ENCODE measurements at places on chromosomes 4 and X.

DNA sequence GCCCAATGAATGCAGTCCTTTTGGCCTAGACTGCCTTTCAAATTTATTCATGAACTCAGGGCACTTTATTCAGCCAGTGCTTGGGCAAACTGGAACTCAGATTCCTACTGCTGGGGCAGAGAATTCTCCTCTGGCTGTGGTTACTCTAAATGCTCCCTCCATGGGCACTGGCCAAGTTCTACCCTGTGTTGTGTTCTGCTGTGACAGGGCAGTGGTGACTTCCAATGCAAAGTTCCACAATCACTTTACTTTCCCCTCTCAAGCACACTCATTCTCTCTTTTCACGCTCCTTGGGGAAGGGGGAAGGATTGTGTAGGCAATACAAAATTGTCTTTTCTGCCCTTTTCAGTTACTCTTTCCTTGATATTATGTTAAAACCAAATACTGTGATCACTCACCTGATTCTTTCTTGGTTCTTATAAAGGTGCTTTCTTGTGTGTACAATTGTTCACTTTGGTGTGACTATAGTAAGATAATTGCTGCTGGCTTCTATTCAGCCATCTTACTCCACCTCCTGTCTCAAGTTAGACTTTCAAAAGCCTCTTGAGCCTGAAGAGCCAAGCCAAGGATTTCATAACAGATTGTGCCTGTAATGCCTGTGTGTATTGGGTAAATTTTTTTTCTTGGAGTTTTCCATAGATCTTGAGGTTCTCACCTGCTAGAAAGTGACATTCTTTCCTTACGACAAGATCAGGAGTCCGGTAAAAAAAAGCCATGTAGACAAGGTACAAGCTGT lies 1078.6 kb downstream of the FAM133A start:
- no peak for DNase-seq

GRCh38 chr4:53693909-53694308 lies 102.6 kb upstream of the LNX1 start:
- no peak for DNase-seq

DNA sequence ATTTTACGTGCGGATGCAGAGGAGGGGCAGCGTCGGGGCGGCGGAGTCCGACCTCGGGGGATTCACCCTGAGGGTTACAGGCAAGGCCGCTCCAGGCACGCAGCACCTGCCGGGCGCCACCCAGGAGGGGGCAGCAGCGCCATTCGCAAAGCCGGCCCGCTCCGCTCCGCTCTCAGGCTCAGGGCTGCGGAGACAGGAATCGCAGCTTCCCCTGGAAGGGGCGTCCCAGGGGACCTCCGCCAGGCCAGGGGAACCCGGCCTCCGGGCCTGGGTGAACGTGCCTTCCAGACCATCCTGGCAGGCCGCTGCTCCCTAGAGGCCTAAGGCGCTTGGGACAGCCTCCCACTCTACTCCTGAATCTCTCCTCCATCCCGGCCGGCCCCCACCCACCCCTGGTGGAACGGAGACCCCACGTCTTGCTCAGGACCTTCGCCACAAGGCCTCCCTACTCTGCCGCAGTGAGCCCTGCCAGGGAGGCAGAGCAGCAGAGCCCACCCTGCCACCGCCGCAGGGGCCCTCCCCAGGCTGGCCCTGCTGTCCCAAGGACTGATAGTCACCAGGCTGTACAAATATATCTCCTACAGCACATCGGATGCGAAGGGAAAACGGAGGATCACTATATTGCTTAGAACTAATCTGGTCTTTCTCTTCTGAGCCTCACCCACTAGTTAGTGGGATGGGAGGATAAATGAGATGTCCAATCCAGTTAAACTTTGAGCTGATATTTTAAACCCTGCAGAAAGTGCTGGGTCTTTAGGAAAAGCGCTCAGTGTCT lies 115.0 kb downstream of the SMIM20 start:
- DNase-seq, result peak; percentile 58

DNA sequence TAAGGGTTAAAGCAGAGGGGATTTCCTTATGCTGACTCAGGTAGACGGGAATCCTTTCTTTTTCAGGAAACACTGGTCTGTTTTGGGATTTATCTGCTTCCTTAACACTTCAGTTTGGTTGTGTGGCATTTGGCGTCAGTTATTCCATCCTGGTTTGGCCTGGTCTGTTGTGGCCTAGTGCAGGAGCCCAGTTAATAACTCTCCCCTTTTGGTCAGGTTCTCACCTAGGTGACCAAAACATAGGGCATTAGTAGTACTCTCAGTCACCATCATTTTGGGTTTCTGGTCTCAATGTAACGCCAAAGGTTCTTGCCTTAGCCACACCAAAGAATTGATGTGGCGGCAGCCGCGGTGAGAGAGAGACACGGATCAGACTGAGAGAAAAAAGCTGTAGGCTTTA lies 39.7 kb upstream of the IL9R start:
- DNase-seq, result no peak

DNA sequence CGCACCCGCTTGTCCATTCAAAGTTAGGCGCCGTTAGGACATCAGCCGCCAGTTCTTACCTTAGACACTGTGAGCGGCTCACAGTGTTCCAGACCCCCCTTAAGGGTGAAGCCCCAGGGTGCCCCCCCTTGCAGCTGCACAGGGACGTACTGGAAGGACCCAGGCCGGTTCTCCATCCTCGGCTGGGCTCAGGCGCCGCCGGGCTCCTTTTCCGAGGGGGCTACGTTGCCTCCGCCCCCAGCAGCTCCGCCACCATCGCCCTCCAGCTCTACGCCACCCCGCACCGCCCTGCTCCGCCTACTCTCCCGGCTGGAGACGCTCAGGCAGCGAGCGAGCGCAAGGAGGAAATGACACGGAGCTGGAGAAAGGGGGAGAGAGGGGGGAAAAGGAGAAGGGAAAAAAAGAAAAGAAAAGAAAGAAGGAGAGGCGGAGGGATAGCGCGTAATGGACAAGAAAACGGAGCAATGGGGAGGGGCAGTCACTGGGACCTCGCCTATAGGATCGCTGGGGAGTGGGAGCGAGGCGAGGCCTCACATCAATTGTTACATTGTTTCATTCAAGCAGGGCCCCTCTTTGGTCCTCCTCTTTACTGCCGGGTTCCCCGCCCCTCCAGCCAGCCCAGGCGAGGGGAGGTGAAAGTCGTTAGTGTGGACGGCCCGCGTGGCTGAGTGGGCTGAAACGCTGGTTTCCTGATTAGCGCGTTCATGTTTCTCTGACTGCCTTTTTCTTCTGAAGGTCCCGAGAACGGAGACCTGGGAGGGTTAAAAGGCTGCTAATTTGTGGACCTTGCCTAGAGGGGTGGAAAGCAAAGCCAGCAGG lies at the start of gene SHROOM4:
TSS of gene SHROOM4 (minus strand) at position 352 of the 819 bp plus-strand sequence. CDS start at position 176, 176 bp downstream.
- no peak for DNase-seq

DNA sequence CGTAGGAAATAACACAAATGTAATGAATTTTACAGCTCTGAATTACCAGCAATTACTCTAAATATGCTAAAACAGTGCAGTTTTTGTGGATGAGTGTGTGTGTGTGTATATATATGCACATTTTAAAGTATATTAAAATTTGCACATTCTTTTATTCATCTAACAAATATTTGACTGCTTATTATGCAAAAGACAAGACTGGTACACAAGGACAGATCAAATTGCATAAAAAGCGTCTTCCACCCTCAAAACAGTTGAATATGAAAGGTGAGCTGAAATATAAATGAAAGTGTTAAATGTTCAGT lies 13.9 kb downstream of the ZAR1 start:
- no peak for DNase-seq

DNA sequence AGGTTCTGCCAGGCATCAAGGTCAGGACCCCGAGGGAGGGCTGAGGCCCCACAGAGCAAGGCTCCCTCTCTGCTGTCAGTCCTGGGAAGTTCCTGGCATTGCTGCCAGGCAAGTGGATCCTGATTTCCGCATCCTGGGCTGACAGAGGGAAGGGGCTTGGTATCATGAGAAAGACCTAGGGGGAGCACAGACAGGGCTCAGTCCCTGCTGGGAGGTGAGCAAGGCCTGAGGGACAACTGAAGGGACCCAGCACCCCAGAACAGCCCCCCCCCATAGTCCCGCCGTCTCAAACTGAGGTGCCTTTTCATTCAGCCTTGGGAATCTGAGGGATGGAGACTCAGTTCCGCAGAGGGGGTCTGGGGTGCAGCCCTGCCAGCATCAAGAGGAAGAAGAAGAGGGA lies 971 bp downstream of the MAGEA11 start:
- DNase-seq, result no peak

DNA sequence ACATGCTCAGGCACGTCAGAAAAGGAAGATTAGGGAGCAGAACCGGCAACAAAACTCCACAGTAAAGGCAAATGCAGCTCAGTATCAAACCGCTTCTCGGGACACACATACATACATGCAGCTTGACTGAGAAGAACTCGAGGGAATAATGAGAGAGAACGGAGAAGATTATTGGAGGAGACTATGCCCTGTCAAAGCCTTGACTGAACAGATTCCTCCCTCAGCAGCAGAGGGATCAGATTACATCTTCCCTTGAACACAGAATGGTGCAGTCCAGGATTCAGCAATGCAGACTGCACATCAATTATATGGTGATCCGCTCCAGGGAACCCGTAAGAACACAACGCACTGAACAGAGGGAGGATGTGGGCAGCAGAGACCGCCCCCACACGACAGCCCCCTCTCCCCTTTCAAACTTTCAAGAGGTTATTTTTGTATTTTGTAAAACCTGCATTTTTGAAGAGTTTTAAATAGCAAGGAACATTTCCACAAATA lies 183.2 kb downstream of the FBXW7 start:
- DNase-seq, result no peak

DNA sequence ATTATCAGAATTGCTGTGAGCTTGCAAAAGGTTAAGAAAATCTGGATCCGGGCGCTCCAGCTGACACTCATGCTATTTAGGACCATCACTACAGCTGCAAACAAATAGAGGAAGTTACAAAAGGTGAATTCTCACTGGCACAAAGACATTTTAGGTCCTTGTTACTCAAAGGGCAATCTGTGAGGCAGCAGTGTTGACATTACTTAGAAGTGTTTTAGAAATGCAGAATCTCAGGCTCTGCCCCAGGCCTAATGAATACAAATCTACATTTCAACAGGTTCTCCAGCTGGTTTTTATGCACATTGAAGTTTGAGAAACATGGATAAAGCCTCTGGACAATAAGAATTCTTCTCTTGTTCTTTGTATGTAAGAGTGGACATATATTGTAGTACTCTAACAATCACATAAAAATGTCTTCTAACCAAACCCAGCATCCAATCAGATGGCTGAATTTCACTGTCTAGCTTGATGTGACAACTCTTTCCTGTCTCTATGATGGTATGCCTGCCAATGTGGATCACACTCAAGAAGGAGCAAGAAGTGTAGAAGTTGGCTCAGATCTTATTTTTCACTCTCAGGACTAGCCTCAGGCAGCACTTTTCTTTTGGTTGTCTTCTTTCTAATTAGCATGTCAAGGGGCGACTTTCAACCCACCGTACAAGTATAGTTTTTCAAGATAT lies 18.8 kb downstream of the SLC7A11 start:
- DNase-seq, result no peak

DNA sequence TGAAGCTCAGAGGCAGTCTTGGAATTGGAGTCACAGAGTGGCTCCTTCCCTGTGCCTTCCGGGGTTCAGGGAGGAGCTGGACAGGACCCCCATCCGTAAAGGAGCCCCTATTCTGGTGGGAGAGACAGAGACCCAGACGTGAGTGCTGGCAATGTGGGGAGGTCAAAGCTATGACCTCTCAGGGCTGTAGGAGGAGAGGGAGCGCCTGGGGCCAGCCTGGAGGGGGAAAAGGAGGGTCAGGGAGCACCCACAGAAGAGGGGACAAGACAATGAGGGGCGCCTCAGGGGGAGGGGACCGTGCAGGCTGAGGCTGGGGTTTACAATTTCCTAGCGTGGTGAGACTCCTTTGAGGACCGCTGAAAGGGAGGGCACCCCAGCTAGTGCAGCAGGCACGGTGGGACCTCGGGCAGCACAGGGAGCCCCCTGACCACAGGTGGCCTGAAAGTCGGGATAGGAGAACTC lies 97.9 kb upstream of the LRPAP1 start:
- DNase-seq, result no peak

- no peak for DNase-seq
These were observed 49.4 kb upstream of the ENOX2 start for GRCh38 chrX:130952266-130953043.

- no peak for DNase-seq
These were observed 52.8 kb upstream of the CLDN24 start for GRCh38 chr4:183374950-183375555.

- no peak for DNase-seq
These were observed 605.2 kb upstream of the EPHA5 start for GRCh38 chr4:66275411-66276038.

DNA sequence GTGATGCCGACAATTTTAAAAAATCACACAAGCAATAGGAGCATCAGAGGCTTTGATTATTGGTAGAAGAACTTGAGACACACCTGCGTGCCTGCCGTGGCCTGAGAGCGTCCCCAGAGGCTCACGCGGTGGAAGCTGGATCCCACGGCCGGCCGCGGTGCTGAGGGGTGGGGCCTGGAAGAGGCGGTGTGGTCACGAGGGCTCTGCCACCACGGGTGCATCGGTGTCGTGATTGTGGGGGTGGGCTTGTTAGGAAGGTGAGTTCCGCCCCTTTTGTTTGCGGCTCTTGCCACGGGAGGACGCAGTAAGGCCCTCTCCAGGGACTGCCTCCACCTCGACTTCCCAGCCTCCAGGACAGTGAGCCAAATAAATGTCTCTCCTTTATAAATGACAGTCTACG lies 77.2 kb upstream of the ADRA2C start:
- DNase-seq, result no peak

- no peak for DNase-seq
These were observed 8.3 kb downstream of the GPR50 start for GRCh38 chrX:151184705-151185104.

DNA sequence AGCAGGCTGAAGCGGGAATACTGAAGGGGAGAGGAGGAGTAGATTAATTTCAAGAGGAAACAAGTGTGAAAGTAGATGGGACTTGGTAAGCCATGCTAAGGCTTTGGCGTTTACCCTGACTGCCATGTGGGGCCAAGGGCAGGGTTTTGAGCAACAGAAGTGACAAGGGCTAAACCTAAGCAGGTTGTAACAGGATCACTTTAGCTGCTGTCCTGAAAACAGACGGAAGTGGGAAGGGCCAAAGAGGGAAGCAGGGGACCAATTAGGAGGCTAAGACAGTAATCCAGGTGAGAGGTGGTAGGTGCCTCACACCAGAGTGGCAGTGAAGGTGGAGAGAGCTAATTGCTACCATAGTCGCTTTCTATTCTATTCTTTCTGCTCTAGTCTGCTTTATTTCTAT lies 166.5 kb downstream of the PJA1 start:
- DNase-seq, result no peak
